ENCODE measurements at places on chromosomes 13 and 19.

- no peak for DNase-seq
Measured at GRCh38 chr19:6421075-6422014, 3.3 kb downstream of the KHSRP start.

DNA sequence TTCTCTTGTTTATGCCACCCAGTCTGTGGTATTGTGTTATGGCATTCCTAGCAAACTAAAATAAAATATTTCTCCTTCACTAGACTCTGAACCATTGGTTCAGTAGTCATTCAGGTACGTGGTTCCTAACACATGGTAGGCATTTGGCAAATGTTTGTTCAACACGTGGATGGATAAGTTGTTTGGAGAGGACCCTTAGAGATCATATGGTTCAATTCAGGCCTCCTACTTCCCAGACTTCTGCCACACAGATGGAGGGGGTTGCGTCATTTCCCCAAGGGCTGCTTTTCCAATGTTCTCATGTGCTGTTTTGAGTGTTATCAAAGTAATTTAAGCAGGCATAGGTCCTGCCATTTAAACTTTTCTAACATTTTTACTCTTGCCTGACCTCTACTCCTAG is 6.7 kb downstream of the CXCL17 start:
- DNase-seq, result no peak

DNA sequence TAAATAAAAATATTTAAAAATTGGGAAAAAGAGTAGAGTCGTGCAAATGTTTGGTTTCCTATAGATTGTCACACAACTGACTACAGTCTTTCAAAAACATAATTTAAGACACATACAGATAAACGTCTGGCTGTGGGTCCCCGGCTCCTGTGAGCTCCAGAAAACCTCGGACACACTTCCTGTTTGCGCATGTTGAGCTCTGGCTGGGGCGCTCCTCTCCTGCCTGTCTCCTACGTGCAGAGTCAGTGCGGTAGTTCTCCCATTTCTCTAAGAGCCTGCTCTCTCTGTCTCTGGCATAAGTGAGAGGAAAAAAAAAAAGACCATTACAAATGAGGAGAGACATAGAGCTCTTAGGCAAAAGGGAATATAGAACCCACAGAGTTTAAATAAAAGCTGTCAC is 128.2 kb upstream of the OBI1 start:
- DNase-seq, result no peak

- no peak for DNase-seq
Measured at GRCh38 chr13:71274923-71275608, 591.9 kb downstream of the DACH1 start.

- no peak for DNase-seq
Measured at GRCh38 chr13:101795025-101795424, 342.6 kb downstream of the ITGBL1 start.

- DNase-seq, result no peak
Measured at GRCh38 chr13:113766035-113766800, 7.2 kb downstream of the TMEM255B start.

DNA sequence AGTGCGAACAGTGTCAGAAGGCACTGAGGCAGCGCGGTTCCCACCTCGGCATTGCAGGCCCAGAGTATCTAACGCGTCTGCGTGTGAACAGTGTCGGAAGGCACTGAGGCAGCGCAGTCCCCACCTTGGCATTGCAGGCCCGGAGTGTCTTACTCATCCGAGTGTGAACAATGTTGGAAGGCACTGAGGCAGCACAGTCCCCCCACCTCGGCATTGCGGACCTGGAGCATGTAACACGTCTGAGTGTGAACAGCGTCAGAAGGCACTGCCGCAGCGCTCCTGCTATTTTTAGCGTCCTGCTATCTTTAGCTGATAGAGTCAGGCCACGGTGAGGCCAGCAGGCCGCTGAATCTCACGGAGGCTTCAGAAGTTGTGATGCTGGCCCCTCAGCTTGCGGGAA is 39.6 kb downstream of the ATP11A start:
- DNase-seq, result no peak

DNA sequence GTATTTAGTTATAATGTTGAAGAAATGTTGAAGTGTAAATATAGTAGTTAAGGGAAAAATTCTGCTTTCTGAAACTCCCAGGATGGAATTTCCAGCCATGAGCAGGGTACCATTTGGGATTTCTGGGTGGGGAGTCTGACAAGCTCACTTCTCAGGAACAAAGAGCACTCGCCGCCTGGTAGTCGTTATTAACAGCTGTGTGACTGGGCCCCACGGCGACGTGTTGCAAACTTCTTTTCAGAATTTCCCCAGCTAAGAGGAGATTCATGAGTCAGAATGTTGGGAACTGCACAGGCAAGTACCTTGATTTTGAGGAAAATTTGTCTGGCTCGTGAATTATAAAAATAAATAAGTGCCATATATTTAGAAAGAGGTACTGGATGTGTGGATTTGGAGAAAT is 103.7 kb downstream of the LACC1 start:
- no peak for DNase-seq

DNA sequence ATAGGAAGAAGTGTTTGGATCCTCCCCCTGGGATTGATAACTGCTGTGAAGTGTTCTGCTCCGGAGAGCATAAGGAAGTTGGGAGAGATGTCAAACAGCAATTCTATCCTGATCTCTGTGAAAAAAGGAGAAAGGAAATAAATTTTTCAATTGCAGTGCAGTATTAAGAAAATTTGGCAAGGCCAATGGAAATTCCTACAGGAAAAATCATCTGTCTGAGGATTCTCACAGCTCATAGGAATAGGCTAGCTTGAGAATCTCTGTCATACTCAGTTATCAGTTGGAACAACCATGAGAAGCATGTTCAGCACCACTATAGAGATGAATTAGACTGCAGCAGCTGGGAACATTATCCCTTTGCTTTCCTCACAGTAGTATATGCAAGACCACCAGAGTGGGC is 1238.9 kb upstream of the MIR17HG start:
- DNase-seq, result no peak

All from substantia nigra (tissue), 51 donors.